ENCODE measurements at places on chromosomes 2 and 18.

- no peak for DNase-seq
These were observed 174.2 kb downstream of the SOCS6 start for GRCh38 chr18:70463085-70463484.

- DNase-seq: no peak
These were observed 154.2 kb upstream of the GATA6 start for GRCh38 chr18:22015156-22015555.

DNA sequence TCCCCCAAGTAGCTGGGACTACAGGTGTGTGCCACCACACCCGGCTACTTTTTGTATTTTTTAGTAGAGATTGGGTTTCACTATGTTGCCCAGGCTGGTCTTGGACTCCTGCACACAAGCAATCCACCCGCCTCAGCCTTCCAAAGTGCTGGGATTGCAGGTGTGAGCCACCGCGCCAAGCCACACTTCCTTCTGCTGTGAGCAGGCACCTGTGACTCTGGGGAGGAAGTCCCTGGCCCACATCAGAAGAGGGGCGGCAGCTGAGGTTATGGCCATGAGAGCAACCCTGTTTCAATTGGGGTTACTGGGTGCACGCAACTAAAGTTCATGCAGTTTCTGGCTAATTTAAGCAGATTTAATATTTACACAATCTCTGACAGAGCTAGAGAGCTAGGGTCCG lies 91.0 kb downstream of the PLB1 start:
- no peak for DNase-seq

GRCh38 chr2:74865770-74866674 lies 32.1 kb downstream of the HK2 start:
- no peak for DNase-seq

DNA sequence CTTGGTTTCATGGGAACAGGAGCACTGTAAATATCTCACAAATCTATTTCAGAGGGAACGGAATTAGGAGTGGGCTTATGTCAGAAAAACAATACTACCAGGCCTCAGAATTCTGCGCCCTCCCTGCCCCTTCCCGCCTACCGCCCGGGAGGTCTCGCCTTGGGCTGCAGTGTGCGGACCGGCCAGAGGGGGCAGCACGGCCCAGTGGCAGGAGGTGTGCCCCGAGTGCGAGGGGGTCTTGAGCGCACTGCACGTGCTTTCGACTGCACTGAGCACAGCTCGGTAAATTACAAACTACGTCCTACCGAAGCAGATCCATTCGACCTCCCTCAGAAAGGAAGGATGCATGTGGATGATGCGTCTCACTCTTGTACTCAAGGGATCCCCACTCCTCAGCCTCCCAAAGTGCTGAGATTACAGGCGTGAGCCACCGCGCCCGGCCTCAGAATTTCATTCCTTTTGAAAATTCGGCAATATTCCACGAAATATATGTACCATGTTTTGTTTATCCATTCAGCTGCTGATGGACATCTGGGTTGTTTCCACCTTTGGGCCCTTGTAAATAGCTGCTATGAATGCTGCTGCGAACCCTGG lies 297.0 kb downstream of the BCL2 start:
- no peak for DNase-seq

DNA sequence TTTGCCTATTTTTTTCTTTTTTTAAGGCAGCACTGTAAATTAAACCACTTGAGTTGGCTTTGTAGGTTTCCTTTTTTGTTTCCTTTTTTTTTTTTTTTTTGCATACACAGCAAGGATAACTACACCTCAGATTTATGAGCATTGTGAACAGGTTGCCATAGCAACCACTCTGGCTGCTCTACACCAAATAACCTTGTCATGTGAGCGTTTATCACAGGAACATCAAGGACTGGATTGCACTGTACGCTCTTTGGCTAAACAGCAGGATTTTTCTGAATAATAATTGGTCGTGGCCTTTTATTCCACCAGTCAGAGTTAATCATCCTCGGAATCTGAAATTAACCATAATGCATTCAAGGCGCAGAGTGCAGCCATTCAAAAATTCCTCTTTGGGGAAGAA lies 199.1 kb upstream of the SLC14A2 start:
- no peak for DNase-seq

- DNase-seq: no peak
These were observed 44.4 kb upstream of the MGAT4A start for GRCh38 chr2:98775146-98775986.

DNA sequence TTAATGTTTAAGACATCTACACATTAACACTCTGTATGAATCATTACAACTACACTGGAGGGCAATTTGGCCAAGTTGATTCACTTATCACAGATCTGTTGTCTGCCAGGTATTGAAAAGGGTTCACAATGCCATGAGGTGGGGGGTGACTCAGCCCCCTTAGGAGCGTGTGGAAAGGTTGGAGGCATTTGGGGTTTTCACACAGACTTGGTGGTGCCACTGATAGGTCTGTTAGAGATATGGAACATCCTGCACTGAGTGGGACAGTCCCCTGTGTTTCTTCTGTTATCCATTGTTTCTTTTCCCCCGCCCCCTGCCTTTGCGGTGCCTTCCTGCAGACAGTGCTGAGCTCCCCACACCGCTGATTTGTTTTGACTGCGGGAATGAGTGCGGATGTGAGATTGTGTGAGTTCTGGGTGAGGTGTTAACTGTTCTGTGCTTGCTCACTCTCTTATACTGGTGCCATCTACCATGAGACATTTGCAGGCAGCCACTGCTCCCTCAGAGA lies 9.3 kb upstream of the TSN start:
- no peak for DNase-seq

DNA sequence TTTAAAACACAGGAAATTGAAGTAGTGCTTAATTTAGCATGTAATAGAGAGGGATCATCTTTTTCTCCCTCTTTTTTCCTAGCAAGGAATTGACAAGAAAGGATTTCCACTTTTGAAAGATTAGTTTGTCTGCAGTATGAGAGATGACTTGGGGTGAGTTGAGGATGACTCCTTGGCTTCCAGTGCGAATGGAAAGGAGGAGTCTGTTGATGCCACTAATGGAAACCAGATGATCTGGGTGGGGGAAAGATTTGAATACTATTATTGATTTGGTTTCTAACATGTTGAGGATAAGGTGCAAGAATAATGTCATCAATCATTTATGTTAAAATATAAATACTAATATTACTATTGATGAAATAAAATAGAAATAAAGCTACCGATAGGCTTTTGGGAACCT lies 205.4 kb downstream of the PPP1R1C start:
- no peak for DNase-seq

DNA sequence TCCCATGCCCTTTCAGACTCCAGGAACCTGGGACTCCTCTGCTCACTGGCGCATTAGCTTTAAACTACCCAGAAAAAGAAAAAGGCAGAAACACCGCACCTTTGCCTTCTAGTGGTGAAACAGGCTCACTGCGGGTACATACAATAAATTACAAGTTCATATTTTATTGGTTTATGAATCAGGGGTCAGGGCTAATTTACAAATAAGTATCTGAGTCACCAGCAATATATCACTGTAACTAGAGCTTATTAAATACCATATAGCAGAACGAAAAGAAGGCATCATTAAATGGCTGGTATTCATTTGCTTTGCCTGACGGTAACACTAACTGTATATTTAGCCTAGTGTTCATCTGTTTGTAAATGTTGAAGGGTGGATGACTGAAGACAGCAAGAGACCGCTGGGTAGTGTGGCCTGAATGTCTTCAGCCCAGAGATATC lies 26.9 kb upstream of the DTNB start:
- DNase-seq: peak; percentile 37

DNA sequence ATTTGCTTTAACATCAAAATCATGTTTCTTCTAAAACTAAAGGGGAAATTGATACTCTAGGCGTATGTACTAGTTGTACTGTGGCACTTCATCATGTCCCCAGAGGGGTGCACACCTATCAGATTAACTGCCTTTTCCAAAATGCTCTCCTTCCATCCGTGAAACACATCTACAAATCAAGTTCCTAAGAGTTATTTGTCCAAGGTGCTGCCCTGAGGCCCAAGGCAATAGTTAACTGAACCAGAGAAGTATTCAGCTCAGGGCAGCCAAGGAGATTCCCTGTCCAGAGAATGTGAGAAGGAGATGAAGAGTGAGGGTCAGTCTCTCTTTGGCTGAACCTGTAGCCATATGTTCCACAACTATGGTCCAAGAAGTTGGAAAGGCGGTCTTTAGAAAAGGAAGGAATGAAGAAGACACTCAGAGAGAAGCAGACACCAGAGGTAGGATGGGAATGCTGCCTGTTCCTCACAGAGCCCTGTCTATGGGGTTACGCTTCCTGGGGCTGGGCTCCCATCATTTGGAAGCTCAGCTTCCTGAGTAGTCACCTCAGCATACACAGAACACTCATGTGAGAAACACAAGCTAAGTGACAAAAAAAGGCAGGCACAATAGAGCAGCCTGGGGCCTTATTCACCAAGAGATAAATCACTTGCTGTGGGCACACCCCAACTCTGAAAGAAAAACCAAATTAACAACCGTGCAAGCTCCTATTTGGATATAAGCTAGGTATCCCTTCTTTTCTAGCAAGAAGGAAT lies 55.6 kb downstream of the ANKRD44 start:
- no peak for DNase-seq

- no peak for DNase-seq
These were observed 570.1 kb downstream of the PLCL1 start for GRCh38 chr2:198374375-198375082.

- no peak for DNase-seq
These were observed 26.8 kb downstream of the ATAD2B start for GRCh38 chr2:23900133-23900532.

DNA sequence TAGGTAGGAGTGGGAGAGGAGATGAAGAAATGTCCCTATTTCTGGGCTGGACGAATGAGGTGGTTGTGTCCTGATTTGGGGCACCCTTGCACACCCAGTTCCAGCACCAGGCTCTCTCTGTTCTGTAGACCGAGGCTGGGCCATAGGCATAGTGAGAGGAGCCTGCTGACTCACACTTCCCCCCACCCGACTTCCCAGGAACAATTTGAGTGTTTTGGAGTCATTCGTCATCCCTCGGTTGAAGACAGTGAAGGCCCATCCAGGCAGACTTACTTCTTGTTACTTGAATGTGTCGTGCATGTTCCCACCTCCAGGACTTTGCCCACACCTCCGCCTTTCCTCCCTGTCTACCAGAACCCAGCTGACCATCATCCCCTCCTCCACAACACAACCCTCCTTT lies 179.1 kb downstream of the HAUS1 start:
- no peak for DNase-seq

- no peak for DNase-seq
These were observed 159.2 kb upstream of the THUMPD2 start for GRCh38 chr2:39938035-39938835.

DNA sequence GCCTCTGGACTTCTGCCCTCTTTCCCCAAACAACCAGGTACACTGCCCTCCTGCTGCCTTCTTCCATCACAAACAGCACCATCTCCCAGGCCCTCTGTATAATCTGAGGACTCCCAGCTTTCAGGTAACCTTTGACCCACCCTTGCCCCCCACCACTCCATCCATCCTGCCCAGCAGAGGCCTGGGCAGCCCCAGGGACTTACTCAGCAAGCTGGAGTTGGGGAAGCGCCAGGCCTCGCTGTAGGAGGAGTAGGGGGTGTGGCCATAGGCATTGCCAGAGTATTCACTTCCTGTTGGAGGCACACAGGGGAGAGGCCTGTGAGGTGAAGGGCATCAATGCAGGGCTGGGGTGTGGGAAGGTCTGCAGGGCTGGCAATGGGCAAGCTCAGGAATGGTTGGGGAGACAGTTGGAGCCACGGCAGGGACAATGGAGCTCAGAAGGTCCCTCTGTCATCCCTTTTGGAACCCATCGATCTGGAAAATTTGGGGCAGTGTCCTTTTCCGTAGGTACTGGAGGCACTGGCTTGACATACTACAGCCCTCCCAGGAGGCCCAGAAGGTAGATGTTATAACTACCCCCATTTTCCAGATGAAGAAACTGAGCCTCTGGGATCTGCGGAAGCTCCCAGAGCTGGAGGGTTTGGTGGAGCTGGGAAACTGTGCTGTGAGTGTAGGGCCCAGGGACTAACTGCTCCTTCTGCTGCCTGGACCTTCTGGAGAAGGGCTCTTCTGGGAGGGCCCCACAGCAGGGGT lies 46.3 kb downstream of the PSD4 start:
- DNase-seq: no peak

DNA sequence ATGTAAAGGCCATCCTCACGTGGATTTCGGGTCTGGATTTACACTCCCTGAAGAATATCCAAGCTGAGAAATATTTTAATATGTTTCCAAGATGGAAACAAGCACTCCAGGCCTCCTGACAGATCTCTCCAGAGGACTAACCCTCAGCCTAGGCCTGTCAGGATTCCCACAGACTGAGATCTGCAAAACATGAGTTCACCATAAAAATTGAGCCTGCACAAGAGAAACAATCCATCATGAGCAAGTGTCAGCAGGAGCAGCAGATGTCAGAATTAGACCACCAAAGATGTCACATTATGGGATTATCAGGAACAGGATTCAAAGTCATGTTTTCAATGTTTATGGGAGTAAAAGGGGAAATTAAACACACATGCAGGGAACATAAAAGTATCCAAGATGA lies 191.3 kb downstream of the TFCP2L1 start:
- no peak for DNase-seq

DNA sequence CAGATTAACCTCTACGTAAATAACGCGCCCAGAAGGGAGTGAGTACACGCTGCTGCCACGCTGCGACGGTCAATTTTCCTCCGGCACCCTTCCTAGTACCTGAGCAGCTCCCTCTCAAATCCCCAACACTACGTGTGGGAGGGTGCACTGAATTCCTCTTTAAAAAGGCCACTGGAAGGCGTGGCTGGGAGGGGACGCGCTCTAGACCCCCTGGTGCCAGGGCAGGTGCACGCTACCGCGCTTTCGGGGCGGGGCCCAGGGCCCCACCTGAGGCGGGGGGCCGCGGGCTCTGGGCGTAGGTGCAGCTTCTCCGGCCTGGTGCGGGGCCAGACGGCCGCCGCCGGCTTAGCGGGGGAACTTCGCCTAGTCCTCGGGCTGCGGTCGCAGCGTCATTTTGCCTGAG lies 668 bp upstream of the ANKRD12 start:
- DNase-seq: peak; percentile 15

DNA sequence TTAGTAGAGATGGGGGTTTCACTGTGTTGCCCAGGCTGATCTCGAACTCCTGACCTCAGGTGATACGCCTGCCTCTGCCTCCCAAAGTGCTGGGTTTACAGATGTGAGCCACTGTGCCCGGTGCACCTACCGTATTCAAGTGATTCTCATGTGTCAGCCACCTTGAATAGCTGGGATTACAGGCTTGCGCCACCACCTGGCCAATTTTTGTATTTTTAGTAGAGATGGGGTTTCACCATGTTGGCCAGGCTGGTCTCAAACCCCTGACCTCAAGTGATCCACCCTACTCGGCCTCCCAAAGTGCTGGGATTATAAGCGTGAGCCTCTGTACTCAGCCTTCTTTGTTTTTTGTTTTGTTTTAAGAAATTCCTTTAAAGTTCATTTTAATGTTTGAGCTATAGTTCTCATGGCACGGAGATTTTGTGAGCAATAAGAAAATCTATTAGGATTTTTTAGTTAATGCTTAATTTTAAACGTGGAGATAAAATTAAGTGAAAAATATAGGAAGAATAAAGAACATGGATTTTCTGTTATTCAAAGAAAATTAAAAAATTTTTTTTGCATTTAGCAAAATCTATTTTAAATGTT lies 242.6 kb downstream of the PHLPP1 start:
- no peak for DNase-seq

- no peak for DNase-seq
These were observed 1.5 kb downstream of the MTA3 start for GRCh38 chr2:42569883-42570282.
